Activated CD8-positive, alpha-beta memory T cell treated with anti-CD3 and anti-CD28 coated beads, Interleukin-2, amount 10 ng/mL, durations not matched to agents 7 days and 5 days (primary cell): ENCODE measurements at places on chromosomes 3 and 15.

- no peak for DNase-seq
These were observed 173.8 kb upstream of the THBS1 start for GRCh38 chr15:39407116-39407515.

GRCh38 chr15:96462768-96463750 lies 132.6 kb downstream of the NR2F2 start:
- no peak for DNase-seq

GRCh38 chr3:53489386-53489785 lies 5.0 kb upstream of the CACNA1D start:
- DNase-seq = no peak

- DNase-seq = no peak
These were observed 201.8 kb upstream of the KCNH8 start for GRCh38 chr3:18946524-18946923.

DNA sequence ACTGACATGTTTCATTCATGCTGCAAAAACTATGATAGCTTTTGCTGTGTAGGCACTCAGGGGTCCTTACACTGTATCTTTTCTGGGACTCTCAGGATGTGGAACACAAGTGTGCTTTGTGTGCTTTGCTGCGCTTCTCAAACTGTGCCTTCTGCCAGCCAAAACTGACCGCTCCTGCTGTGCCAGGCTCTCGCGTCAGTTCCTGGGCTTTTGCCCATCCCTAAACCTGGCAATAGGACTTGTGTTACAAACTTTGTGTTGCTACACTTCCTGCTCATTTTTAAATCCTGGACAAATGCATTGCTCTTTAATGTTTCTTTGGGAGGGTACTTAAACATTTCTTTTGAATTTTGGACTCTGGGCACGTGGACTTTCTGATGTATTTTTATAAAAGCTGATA lies 60.3 kb downstream of the DIPK2A start:
- DNase-seq = no peak

DNA sequence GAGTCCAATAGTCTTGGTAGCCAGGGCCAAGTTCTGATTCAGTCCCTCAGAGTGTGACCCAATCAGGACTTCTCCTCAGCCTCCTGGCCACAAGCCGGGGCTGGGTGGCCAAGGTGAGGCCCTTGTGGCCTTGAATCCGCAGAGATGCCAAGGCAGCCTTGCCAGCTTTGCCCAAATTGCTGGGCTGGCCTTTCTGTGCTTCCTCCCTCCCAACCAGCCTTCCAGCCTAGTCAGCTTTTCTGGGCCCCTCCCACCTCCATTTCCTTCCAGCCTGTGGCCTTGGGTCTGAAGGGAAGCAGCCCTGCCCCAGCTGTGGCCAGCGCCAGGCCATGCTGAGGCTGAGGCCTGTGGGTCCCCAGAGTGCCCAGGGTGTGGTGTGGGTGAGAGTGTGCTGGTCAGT lies 34.3 kb upstream of the ANKDD1A start:
- no peak for DNase-seq

GRCh38 chr3:181757694-181758306 lies 46.1 kb downstream of the SOX2 start:
- no peak for DNase-seq

DNA sequence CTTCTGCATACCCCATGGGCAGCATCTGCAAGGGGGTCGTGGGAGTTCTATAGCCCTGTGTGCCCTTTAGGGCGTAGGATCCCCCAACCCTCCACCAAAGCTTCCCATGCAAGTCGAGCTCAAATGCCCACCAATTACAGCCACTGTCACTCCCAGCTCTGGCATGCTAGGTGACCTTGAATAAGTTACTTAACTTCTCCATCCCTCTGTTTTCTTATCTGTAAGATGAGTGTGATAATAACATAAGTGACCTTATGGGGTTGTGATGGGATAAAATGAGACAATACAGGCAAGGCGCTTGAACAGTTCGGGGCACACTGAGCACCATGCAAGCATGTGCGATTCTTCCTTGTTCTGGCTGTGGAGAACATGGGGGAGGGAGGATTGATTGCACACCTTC lies 74.8 kb upstream of the POMGNT2 start:
- DNase-seq = no peak

DNA sequence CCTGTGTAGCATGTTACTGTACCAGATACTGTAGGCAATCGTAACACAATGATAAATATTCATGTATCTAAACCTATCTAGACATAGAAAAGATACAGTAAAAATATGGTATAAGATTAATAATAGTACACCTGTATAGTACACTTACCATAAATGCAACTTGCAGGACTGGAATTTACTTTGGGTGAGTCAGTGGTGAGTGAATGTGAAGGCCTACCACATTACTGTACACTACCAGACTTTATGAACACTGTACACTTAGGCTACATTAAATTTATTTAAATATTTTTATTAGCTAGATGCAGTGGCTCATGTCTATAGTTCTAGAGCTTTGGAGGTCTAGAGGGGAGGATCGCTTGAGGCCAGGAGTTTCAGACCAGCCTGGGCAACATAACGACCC lies 186.6 kb upstream of the ROPN1 start:
- DNase-seq = no peak

DNA sequence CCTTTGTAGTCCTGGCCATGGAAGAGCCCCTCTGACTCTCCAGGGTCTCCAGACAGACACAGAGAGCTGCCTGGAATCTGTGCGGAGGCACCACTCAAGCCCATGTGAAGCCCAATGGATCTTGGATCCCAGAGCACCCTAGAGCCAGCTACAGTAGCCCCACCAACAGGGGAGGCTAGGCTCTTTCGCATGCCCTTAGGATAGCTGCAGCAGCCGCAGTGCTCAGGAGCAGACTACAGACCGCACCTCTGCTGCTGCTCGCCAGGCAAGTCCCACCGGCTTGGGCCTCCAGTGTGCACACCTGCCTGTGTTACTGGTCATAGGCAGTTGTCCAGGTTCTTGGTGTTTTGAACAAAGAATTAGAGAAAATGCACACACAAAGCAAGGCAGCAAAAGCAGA lies 131.6 kb downstream of the SPATA16 start:
- no peak for DNase-seq

DNA sequence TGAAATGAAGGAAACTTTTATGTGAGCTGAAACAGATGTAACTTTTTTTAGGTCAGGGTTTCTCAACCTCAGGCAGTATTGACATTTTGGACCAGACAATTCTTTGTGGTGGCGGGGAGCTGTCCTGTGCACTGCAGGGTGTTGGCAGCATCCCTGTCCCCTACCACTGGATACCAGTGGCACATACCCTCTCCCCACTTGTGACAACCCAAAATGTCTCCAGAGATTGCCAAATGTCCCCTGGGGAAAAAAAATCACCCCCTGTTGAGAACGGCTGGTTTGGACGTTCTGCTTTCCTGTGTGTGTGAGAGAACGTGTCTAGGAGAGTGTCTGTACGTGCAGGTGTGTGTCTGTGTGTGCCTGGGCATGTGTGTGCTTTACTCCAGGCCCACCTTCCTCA lies 30.7 kb upstream of the GRIP2 start:
- no peak for DNase-seq

DNA sequence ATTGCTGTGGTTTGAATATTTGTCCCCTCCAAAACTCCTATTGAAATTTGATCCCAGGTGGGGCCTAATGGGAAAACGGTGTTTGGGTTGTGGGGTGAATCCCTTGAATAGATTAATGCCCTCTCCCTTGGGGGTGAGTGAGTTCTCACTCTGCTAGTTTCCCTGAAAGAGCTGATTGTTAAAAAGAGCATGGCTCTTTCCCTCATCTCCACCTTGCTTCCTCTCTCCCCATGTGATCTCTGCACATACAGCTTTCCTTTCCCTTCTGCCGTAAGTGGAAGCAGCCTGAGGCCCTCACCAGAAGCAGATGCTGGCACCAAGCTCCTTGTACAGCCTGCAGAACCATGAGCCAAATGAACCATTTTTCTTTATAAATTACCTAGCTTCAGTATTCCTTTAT lies 394.9 kb upstream of the WNT5A start:
- DNase-seq = no peak

GRCh38 chr3:124934577-124934976 lies at the start of gene MUC13:
Gene MUC13, minus strand, starts transcription at chr3:124934751. Its CDS starts 39 bp downstream, at chr3:124934712.
- no peak for DNase-seq

DNA sequence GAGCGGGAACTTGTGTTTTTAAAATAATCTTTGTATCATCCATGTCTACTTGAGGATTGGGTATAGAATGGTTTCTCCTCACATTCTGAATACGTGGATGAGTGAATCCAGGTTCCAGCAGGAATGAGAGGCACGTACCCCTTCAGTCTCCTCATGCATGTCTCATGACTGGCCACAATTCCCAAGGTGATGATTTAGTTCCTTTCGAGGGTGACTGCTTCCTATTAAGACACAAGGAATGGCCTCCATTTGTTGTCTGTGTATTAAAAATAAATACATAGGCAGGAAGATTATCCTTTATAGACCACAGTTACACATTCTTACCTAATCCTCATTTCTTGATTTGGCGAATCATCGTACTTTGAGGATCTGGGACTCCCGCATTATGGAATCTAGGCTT lies 217.0 kb upstream of the LRIG1 start:
- DNase-seq = no peak

GRCh38 chr15:70714565-70714964 lies 48.8 kb downstream of the UACA start:
- no peak for DNase-seq

DNA sequence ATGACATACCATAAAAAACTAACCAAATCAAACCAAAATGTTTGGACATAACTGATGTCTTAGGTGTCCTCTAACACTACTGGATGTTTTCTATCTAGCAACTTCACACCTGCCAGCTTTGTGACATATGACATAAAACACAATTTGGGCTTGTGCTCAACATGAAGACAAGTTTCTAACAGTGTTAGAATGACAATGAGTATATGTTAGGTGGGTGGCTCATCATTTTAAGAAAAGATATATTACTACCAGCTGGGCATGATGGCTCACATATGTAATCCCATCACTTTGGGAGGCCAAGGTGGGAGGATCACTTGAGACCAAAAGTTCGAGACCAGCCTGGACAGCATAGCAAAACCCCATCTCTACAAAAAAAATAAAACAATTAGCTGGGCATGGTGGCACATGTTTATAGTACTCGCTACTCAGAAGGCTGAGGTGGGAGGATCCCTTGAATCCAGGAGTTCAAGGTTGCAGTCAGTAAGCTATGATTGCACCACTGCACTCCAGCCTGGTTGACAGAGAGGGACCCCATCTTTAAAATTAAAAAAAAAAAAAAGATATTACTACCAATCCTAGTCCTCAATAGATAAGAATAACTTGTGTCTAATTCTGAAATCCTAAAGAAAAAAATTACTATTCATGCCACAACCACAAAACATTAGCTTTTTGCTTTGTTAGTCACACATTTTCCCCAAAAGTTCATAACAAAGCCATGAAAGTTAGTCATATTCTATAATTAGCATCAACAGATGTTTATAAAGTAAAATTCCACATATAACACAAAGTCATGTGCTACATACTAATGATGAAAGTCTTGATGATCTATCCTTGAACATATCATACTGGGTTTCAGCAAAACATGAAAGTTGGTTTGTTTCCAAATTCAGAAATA lies 59.9 kb downstream of the LRRFIP2 start:
- no peak for DNase-seq

DNA sequence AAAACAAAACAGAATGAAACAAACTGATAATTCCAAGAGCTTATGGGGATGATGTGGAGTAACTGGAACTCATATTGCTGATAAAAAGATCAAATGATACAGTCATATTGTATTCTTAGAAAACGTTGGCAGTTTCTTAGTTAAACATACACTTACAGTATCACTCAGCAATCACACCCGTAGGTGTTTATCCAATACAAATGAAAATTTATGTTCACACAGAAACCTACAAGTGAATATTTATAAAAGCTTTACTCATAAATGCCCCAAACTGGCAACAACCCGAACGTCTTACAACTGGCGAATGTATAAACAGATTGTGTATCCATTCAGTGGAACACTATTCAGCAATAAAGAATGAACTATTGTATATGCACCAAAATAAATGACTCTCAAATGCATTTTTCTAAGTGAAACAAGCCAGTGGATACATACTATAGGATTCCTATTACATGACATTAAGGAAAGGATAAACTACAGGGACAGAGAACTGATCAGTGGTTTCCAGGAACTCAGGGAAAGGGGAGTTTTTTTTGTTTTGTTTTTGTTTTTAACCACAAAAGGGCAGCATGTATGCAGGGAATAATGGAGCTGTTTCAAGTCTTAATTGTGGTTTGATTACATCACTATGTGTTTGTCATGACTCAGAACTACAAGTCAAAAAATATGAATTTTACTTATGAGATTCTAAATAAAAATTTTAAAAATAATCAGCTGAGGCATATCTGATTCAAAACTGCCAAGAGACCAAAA lies 71.8 kb upstream of the NDUFB4 start:
- no peak for DNase-seq

DNA sequence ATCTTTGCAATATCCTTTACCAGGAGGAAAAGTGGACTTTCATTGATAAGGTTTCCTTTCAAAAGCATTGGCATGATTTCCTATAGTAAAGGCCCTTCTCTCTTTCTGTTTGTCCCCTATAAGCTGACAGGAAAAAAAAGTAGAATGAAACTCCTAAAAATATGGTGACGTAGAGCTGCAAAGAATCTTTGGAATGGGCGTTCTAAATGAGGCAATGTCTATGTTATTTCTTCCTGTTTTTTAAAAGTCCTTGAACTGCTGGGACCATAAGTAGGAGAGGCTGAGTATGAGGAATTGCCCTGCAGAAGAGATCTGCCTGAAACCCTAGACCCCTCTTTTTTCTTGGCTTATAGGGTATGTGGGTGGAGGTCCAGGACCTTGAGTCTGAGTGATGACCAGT lies 17.2 kb downstream of the ST3GAL6 start:
- no peak for DNase-seq

GRCh38 chr3:182710557-182711157 lies 82.6 kb upstream of the ATP11B start:
- no peak for DNase-seq

GRCh38 chr3:58042947-58043707 lies 34.9 kb downstream of the FLNB start:
- no peak for DNase-seq

- DNase-seq = no peak
These were observed 73.2 kb downstream of the MB21D2 start for GRCh38 chr3:192844486-192844765.

DNA sequence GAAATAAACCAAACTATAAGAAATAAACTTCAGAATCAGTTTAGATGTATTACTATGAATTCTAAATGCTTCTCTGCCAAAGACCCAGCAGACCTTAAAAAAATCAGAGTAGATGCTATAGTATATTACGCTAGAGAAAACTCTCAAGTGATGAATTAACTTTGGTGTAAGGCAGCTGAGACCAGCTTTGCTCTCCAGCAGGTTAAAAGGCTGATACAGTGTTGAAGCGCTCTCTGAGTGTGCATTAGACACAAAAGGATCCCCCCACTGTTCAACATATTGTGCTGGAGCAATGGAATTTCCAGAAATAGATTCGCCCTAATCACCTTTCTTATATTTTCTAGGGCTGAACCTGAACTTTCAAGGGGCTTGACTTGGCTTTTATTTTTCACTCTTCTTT lies 190.0 kb downstream of the EFHB start:
- no peak for DNase-seq

DNA sequence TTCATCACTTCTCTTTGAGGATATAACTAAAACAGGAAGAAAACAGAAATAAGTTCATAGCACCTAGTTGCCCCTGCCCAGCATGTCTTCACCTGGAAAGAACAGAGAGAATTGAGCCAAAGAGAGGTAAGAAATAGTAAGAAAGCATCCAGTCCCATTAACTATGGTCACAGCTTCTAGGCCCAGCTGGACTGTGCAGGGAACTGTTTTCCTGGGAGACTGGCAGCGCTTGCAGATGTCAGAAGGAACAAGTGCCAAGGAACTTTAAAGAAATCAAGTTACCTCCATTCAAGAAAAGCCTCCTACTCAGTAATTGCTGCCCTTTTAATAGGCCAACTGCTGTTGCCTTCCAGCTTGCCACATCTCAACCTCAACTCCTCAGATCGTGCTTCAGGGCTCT lies 17.8 kb upstream of the CPB1 start:
- DNase-seq = no peak
